ENCODE measurements at places on chromosomes 7 and 10.

DNA sequence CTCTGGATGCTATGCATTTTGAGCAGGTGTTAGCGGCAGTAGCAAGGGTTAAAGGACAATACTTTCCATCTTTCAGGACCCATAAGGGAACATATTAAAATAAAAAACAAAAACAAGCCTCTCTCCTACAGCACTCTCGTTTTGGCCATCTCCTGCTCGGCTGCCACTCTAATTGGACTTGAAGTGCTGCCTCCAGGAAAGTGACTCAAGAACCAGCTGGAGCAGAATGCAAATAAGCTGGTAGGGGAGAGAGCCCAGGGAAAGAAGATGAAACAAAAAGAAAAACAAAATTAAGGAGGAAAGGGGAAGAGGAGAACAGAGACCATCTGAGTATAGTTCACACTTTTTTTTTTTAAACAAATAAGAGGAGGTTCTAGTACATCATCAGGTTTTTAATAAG, 65.6 kb downstream of the HBP1 start:
- no peak for DNase-seq

DNA sequence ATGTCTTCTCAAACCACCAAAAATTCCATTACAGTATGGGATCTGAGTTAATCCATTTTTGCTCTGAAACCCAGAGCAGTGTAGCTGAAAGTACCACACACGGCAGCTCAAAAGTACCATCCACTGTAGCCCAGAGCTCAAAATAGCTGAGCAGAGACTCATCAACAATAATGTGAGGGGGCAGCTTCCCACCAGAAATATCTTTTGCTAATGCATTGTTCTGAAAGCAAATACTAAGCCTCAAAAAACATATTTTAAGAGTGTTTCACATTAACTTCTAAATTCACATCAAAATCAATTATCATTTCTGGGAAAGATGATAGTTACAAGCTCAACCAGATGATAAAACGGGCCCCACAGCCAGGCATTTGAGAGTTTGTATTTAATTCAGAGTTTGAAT, 73.7 kb downstream of the ABLIM1 start:
- DNase-seq, result peak; percentile 90

DNA sequence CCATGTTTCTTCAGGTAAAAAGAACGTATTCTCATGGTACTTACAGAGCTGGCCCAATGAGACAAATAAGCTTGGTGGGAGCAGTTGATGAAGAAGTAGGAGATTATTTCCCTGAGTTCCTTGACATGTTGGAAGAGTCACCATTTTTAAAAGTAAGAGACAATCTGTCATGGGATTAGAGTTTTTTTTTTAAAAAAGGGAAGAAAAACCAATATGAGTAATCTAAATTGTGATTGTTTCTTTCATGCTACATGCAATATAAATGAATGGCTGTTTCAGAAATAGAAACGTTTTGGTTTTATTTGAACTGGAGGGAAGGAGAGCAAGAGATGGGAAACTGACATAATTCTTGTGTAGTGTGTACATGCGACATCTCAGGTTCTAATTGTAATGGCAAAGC, 32.8 kb downstream of the TMEM60 start:
- DNase-seq, result no peak

DNA sequence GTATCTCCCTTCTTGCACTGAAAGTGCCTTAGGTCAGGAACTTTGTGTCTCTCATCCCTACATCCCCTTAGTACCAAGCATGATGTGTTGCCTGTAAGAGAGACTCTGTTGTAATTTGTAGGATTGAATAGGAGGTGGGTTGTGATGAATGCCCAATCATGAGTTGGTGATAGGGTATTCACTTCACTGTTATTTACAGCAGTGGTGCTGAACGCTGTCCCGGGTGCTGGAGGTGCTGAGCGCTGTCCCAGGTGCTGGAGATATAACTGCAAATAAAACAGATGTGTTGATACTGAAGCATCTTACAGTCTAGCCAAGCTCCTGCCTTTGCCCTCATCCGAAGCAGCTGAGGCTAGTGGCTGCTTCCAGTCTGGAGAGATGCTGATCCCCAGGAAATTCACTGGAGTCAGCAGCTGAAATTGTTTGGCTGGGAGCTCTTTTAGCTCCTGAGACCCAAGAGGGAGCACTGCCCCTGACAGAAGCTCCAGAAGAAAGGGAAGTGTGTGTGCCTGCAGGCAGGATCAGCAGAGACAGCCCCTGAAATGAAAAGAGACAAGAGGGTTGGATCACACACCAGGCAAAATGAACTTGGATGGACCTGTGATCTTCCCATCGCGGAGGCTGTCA, 183.4 kb downstream of the SORCS3 start:
- DNase-seq, result peak; percentile 41

DNA sequence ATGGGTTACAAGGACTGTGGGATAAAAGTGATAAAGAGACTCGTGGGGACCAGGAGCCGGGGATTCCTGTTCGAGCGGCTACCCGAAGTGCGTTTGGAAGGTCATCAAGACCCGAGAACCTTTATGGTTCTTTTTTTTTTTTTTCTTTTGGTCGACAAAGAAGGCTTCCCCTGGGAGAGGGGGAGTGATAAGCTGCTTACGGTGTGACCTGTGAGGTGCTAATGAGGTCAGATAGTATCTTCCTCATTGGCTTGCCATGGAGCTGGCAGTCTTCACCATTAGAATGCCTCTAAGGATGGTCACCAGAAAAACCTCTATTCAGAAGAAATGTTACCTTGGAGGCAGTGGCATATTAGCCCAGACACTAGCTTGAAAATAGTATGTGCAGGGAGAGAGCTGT, 92.3 kb upstream of the STEAP4 start:
- no peak for DNase-seq

GRCh38 chr10:30587522-30588031, 42.0 kb downstream of the LYZL2 start:
- no peak for DNase-seq

GRCh38 chr7:43553999-43554398, 28.9 kb upstream of the STK17A start:
- DNase-seq, result peak; percentile 59

DNA sequence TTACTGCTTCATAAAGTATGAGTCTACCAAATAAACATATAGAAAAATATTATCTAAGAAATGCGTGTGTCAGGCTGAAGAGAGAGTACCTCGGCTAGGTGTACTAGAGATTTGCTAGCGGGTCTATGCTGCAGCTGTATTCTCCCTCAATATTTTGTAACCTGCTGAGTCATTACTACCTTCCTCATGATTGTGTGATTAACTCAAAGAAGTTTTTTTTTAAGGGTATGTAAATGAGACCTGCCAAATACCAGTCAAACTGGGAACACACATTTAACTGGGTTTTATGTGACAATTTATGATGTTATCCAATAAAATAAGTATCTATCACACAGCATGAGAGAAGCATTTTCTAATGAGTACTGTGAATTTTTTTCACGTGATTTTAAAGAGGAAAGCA, 180.4 kb downstream of the RNF133 start:
- no peak for DNase-seq

All from fibroblast of skin of back (primary cell).